Activated CD8-positive, alpha-beta memory T cell treated with anti-CD3 and anti-CD28 coated beads for 1 hour (primary cell): ENCODE measurements at places on chromosomes 13 and 19.

GRCh38 chr13:33869005-33869404 is 51.1 kb downstream of the RFC3 start:
- DNase-seq, result no peak

- DNase-seq, result no peak
Measured at GRCh38 chr19:27962264-27962663, 1250.7 kb downstream of the UQCRFS1 start.

DNA sequence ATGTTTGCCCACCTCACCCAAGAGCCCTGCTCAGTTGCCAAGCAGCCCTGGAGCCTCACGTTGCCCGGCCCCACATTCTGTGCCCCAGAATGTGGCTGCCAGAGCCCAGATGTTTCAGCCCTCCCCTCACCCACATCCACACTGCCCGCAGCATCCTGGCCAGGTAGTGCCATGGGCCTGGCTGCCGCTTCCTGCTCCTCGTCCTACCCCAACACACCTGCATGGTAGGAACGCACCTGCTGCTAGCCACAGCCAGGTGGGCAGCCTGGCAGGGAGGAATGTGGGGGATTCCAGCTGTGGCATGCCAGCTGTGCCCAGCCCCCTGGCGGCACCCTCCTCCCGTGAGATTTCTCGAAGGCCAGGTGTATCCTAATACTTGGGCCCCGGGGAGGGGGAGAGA is 7.5 kb upstream of the NFIX start:
- DNase-seq, result no peak

- no peak for DNase-seq
Measured at GRCh38 chr19:10450191-10450852, 30.0 kb downstream of the PDE4A start.
